Endothelial cell (in vitro differentiated cells): ENCODE measurements at places on chromosomes 4 and X.

- no peak for DNase-seq
These were observed 537.8 kb upstream of the BOD1L1 start for GRCh38 chr4:14165222-14165920.

- DNase-seq, result no peak
These were observed 250.0 kb downstream of the CFAP299 start for GRCh38 chr4:80585542-80585941.

DNA sequence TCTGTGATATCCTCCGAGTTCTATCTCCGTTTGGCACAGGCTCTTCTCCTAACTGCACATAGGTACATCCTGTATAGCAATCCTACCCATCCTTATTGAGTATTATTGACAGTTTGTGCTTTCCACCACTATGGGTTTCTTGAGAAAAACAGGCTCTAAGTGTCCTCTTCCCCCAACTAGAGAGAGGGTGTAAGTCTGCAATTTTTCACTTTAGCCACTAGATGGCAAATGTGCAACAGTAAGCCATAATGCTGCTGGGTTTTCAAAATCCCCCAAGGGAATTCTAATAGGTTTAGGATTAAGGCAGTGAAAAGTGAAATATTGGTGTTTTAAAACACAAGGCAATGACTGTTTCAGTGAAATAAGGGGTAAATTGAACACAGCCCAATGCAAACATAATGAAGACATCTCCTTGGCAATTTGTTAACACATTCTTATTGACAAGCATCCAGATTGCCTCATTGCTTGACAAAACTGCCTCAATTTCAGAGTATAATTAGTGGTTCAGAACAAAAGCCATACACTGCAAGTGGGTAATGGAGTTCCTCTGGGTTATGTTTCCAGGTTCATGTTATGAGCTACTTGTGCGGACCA, 239.0 kb upstream of the HTR2C start:
- DNase-seq, result no peak

DNA sequence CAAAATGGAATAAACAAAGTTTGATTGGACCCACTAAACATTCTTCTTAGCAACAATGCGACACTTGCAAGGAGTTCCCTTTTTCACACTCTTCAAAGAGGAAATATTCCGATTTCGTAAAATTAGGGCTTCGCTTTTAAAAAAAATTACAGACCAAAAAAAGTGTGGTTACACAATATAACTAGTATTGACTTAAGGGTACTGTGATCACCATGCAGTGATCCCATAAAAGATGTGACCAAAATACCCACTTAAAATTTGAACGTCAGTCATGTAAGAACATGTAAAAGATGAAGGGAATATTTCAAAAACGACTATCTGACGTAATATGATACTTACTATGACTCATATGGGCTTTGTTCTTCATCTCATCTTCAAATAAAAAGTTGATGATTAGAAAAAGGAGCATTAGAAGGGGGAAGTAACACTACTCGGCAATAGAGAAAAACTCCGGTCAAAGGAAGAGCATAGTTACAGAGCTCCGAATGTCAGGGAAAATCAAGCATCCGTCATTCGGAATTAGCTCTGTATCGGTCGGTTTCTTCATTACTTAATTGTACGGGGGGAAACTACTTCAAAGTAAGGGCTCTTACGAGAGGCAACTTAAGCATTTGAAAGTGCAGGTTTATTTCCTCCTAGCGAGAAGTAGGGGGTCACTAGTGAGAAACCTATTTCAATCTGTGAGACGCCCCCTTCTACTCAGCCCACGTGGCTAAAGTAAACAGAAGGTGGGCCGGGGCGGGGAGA, 1.3 kb upstream of the TET2 start:
- DNase-seq, result no peak

GRCh38 chr4:53598901-53599300, 7.6 kb upstream of the LNX1 start:
- DNase-seq, result no peak

DNA sequence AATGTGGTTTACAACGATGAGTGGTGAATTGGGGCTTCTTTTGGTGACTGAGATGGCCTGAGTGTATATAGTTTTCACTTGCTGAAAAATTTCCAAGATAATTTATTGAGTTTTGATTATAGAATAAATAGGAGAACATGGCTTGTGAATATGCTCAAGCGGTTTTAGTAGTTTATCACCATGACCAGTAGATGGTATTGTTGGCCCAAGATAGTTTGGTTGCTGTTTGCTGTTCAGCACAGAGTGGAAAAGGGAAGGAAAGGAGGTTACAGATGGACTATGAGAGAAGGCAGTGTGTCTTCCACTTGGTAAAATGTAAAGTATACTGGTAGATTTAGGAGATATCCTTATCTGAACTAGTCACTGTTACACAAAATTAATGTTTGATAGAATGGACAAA, 55.8 kb upstream of the POU4F2 start:
- peak; percentile 4 for DNase-seq

DNA sequence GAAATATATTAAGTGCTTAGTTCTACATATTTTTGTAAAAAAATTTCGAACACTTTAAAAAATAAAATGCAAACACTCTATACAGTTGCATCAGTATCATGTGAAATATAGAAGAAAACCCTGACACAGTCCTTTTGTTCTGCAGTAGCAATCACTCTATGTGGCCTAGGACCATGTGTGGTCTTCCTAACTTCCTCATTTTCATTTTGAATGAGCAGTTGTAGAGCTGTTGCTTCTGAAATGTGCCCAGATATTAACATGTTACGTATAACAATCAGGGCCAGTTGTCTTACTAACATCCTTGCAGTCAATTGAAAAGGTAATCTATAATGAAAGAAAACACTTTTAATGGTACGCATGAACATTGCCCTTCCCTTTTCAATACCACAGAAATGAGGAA, 107.9 kb downstream of the ZNF827 start:
- no peak for DNase-seq

DNA sequence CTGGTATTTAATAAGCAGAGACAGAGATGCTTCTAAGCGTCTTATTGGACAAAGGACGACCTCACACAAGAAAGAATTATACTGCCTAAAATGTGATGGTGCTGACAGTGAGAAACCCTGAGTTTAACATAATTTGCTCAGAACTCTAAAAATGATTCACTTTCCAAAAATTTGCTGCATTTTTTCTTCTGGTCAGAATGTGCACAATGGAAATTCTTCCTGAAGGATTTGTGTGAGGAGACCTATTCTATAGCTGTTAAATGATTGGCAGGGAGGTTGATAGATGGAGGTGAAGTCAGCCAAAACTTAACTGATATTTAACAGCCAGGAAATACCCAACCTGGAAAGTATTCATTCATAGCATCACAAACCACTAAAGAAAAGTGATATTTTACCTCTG, 1.7 kb downstream of the MAGEC3 start:
- DNase-seq, result no peak

DNA sequence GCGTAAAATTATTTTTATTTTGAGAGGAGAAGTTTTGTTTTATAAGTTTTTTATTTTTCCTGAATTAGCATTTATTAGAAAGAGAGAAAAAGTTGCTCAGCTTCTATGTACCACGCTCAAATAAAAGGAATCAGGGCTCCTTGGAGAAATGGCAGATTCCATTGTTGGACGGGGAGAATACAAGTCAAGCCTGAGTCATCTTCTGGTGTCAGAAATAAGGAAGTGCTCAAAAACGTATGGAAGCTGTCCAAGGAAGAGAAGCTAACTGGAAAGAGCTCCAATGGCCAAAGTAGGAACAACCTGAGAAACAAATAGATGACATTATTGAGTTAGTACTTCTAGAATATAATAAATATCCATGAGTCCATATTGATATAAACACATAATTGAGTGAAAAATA, 89.3 kb upstream of the NEIL3 start:
- no peak for DNase-seq

- DNase-seq, result no peak
These were observed 146.7 kb upstream of the PITX2 start for GRCh38 chr4:110769578-110769977.

DNA sequence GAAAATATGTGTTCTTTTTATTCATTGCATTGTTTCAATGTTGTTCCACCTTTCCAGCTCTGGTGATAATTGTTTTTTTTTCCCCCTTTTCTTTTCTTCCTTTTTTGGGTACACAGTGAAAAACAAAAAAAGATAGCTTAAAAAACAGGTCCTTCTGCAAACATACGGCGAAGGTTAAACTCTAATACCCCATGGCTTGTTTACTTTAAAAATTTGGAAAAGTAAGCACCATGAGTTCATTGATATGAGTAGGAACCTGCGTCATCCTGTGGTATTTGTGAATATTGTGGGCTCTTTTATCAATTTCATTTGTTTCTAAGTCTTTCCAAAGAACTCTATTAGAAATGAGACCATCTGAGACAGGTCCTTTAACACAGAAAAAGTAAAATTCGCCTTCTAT, 123.5 kb downstream of the CHRNA9 start:
- DNase-seq, result no peak

- DNase-seq, result no peak
These were observed 347.8 kb downstream of the ANK2 start for GRCh38 chr4:113397114-113397701.

- no peak for DNase-seq
These were observed 3.7 kb upstream of the STIM2 start for GRCh38 chr4:26856906-26857277.

DNA sequence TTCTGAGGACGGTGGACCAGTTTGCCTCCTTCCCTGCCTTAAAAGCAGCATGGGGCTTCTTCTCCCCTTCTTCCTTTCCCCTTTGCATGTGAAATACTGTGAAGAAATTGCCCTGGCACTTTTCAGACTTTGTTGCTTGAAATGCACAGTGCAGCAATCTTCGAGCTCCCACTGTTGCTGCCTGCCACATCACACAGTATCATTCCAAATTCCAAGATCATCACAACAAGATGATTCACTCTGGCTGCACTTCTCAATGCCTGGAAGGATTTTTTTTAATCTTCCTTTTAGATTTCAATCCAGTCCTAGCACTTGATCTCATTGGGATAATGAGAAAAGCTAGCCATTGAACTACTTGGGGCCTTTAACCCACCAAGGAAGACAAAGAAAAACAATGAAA, 255.3 kb downstream of the RAPGEF2 start:
- DNase-seq, result no peak

GRCh38 chr4:184688447-184688846, 38.9 kb downstream of the PRIMPOL start:
- peak; percentile 15 for DNase-seq

GRCh38 chr4:122313006-122313646, 65.7 kb upstream of the ADAD1 start:
- DNase-seq, result no peak

- DNase-seq, result no peak
These were observed 145.3 kb downstream of the MID1 start for GRCh38 chrX:10474913-10475568.

DNA sequence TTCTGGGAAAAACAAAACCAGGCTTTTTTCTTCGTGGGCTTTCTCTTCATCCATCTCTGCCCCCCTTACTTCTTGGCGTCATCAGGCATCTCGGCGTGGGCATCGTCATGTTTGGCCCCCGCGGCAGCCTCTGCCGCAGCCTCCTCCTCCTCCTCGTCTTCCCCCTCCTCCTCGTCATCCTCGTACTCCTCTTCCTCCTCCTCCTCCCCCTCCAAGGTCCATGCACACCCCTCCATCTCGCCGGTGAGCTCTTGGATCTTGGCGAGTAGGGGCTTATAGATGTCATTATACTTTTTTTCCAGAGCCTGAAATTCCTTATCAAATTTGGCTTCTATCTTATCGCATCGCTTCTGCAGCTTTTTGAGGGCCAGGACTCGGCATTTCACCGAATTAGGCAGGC, 488 bp downstream of the NAP1L5 start:
- DNase-seq, result no peak

DNA sequence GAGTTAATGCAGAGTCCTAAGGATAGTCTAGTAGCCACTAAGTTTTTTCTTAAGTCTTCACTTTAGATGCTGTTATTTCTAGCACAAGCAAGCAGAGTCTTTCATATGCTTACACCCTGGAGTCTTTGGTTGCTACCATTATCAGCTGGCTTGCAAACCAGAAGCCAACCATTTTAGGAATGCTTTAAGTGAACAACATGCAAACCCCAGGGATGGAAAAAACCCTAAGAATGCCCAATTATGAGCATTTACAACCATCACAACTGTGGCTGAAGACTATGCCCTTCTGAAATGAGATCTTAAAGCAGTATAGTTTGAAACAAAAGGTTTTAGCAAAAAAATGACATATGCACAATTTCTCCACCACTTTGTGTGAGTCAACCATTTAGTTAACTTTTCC, 6.6 kb downstream of the MID1IP1 start:
- DNase-seq, result no peak

DNA sequence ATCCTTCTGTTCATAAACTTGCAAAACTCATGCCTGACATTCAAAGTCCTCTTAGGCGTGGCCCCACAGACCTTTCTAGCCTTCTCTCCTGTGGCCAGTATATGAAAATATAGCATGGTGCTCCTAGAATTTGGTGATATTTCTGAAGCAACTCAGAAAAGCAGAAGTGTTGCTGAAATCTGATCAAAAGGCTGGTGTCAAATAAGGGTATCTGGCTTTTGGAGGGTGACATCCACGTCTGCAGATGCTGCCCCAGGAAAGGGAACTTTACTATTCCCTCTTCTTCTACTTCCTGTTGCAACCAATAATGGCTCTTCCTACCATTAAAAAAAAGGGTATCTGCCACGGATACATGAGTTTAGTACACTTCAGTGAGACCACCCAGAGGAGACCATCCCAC, 83.9 kb upstream of the RPS6KA3 start:
- DNase-seq, result no peak

- no peak for DNase-seq
These were observed 9.5 kb upstream of the ETNPPL start for GRCh38 chr4:108772402-108772801.

DNA sequence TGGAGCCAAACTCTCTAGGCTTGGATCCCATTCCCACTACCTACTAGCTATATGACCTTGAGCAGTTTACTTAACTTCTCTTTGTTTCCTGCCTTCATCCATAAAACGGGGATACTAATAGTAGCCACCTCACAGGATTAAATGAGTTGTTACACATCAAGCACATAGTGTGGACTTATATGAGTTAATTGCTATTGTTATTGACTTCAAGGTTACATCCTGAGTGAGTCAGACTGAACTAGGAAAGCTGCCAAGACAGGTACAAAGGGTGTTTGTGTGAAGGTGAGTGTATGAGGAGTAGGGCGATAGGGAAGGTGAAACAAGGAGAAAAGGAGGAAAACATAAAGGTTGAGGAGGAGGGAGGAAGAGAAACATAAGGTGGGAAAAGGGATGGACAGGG, 32.2 kb downstream of the TFDP3 start:
- DNase-seq, result no peak

GRCh38 chr4:99640676-99641075, 17.0 kb downstream of the C4orf54 start:
- DNase-seq, result no peak

DNA sequence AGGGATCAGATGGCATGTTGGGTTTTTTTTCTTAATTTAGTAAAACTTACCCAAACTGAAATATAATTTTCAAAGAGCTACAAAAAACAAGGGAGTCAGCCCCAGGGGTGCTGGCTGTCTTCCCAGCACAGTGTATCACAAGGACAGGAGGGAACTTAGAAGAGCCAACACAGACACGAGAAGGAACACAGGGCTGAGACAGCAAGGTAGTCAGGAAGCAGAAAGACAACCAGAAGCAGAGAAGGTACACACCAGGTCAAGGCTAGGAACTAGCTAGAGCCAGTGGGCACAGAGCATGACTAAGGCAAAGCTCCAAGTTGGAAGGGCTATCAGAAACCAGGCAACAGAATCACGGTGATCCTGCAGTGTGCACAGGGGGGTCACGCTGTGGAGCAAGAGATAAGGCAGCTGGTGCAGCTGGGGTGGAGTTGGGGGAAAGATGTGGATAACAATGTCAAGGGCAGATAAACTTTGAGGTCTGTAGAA, 168.7 kb downstream of the NR3C2 start:
- DNase-seq, result no peak
